ENCODE measurements at places on chromosomes 6 and 20.
A peak's percentile ranks its signal among the peaks of the same experiment; 100 is the strongest.

DNA sequence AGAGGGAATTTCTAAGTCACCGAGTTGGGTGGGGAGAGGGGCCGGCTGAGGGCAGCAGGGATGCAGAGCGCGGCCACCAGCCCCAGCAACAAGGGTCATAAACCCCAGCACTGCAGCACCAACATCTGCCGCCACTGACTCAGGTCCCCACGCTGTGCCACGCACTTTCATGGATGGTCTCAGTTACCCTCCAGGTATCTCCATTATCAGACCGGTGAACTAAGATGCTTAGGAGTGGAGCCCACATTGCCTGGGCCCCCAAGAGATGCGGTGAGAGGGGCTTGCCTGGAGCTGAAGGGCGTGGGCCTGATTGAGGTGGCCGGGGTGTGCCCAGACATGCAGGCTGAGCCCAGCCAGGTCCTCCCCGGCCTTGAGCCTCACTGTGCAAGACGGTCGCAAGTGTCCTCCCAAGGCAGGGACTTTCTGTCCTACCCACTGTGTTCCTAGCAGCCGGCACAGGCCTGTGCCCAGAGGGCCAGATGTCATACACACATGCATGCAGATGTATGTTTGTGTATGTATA is 19.3 kb downstream of the RBM38 start:
- no peak for DNase-seq

- peak; percentile 29 for DNase-seq
Measured at GRCh38 chr20:50381771-50382593, 128.2 kb upstream of the PTPN1 start.

DNA sequence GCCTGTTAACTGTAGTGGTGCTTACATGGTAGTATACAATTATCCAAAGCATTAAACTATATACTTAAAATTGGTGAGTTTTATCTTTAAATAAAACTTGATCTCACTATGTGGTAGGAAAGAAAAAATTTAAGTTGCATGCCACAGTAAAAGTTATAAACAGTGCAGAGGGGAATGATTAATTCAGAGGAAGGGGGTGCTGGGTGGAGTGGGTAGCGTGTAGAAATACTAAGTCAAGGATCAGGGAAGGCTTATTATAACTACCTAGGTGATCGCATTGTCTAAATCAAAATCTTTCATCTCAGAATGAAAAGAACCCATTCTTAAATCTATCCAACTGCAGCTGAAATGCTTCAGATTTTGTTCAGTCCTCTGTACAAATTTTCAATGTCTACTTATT is 428.3 kb downstream of the ADGRB3 start:
- DNase-seq = no peak

- DNase-seq = no peak
Measured at GRCh38 chr6:136446579-136447187, 103.5 kb downstream of the MAP7 start.

DNA sequence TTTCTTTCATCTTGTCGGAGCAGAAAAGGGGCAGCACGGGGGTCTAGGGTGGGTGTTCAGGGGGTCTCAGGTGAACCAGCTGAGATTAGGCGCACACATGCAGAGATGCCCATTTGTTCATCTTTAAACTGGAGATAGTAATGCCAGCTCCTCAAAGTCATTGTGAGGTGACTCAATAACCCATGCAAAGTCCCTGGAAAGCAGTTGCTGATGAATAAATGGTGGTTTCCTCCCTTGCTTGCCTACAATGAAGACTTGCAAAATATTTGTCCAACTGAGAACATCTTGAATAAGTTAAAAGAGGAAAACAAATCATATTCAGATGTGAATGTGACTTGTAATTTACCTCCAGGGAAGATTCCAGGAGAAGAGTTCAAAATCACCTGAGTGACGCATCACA is 206.9 kb downstream of the LY86 start:
- peak; percentile 57 for DNase-seq

DNA sequence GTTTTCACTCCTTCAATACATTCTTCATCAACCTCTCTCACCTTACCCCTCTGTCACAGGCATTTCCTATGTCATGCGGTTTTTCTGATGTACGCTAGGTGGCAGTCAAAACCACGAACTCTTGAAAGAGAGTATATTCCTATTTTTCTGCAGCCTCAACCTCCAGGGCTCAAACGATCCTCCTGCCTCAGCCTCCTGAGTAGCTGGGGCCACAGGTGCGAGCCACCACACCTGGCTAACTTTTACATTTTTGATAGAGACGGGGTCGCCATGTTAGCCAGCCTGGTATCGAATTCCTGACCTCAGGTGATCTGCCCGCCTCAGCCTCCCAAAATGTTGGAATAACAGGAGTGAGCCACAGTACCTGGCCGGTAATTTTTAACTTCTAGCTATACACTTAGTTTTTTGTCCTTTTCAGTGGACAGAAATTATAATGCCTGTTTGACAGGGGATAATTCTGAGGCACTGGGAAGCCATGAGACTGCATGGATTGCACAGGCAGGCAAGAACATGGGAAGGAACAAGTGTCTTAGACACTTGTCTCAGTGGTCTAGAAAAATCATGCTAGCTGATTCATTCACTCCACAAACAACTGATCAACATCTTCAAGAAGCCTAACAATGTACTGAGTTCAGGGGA is 22.5 kb upstream of the HFE start:
- peak; percentile 74 for DNase-seq

DNA sequence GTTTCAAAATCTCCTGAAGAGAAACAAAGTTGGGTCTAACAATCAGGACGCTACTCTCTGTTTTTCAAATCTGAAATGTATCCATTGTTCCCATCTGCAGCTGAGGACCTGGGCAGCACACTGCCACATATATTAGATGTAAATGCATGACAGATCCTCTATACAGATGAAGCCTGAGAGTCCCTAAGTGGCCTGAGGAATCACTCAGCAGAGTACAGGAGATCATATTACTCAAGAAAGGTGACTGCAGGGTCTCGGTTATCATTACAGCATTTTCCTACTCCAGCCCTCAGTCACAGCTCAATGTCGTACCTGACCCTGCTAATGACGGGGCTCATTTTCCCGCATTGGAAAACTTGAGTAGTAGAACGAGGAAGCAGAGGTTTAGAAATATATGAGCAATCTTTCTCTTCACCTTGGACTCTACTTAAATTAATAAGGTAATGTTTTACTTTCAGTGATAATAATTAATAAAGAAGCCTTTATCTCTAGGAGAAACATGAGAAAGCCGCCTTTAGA is 256.2 kb upstream of the IRAK1BP1 start:
- no peak for DNase-seq

DNA sequence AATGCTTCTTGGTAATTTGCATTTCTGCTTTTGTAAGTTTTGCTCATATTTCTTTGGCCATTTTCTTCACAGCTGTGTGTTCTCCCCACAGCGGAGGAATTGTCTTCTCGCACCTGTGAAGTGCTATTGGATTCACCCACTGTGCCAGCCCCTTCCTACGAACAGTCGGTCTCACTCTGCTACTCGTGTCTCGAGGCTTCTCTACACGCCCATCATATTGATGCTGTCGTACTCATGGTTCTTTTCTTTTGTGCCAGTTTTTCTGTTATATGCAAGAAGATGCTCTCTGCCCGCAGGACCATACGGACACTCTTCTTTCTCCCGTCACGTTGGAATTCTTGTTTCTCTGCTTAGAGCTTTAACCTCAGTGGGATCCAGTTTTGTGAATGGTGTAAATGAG is 200.3 kb downstream of the DLL1 start:
- no peak for DNase-seq

GRCh38 chr20:8849990-8850389 is 218.9 kb upstream of the PLCB4 start:
- no peak for DNase-seq

DNA sequence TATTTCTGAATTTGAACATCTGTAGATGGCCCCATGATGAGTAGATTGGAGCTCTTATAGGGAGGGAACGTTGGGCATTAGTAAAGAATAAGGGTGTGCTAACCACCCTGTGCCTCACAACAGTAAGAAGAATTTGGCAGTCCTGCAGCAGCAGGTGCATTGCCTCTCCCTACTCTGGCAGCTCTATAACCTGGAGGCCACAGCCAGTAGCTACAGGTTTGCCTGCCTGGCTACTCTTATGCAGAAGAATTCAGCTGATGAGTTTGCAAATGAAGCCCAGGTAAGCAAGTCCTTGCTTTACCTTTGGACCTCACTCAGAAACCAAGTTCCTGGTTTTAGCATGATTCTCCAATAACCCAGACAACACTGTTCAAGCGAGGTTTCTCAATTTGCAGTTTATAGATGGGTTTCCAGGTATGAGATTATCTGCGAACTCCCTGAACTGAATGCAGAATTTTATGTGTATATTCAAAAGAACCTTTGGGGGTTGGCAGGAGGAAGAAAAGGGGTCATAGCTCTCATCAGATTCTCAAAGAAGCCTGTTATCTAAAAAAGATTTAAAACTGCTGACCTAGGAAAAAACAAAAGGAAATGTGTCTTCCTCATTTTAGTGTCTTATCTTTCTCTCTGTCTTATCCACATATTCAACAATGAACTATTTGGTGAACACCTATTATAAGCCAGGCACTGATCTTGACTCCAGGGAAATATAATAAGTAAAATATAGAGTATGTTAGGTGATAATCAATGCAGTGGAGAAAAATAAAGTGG is 18.9 kb downstream of the TREML1 start:
- DNase-seq = no peak

- no peak for DNase-seq
Measured at GRCh38 chr6:149059557-149059956, 258.0 kb upstream of the TAB2 start.

- no peak for DNase-seq
Measured at GRCh38 chr6:101879782-101880181, 486.3 kb downstream of the GRIK2 start.

DNA sequence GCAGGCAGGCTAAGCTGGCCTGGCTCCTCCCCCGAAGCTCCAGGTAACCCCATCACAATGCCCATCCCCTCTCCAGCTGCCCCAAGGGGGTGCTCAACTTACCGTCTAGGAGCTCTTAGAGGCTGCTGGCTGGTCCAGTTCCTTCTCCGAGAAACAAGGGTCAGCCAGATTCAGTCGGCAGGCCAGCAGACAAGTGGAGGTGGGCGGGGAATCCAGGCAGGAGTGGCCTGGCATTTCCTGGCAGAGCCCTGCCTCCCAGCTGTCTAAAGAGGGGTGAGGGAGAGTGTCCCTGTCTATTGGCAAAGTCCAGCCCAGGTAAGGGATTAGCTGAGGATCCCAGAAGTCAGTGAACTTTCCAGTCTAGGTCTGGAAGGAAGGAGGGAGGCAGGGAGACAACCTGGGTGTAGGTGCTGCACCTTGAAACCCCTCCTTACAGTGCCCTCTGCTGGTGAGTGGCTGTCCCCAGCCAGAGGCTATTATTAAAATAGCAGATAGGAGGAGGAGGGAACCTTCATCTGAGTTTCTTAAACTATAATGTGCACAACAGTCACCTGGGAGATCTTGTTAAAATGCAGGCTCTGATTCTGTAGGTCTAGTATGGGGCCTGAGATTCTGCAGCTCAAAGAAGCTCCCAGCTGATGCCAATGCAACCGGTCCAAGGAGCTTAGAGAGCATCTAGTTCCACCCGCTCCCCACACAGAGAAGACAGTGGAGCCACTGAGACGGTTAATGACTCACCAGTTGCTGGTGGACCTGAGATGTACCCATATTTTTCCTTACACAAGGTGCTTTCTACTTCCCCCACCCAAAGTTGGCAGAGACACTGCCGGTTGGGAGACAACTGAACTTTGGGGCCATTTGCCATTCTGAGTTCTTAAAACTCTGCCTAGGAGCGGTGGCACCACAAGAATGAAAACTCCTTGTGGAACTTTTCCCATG is at the start of gene UNC5CL:
Gene UNC5CL, minus strand, starts transcription at position 162 of the 939 bp plus-strand sequence. CDS start 4,147 bp downstream, outside the sequence.
- peak; percentile 42 for DNase-seq

GRCh38 chr6:130018292-130018743 is at the start of gene L3MBTL3:
Gene L3MBTL3, plus strand, starts transcription at chr6:130018581. Its CDS starts 24,119 bp downstream, at chr6:130042700.
- peak; percentile 84 for DNase-seq

DNA sequence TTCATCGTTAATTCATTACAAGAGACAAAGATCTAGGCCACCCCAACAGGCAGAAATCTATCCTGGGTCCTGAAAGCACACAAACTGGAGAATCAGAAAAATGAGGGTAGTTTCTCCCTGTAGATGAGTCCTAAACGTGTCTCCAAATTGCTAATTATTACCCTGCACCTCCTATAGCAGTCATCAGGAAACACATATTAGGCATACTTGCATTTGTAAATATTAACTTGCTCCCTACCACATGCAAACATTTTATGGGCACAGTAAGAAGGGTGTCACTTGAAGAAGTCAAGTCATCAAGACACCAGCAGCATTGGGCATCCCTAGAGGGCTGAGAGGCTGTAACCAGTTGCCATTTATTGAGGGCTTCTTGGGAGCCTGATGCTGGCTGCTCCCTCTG is 17.9 kb upstream of the SIRPB1 start:
- DNase-seq = no peak

DNA sequence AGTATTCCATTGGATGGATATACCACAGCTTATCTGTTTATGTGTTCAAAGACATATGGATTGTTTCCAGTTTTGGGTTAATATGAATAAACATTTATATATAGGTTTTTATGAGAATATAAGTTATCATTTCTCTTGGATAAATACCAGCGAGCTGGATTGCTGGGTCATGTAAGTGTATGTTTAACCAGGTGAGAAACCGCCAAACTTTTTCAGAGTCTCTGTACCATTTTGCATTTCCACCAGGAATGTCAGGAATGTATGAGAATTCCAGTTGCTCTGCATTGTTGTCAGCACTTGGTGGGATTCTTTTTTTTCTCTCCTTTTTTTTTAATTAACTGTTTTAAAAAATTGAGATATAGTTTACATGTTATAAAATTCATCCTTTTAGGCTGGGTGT is 52.1 kb downstream of the PHF20 start:
- no peak for DNase-seq

DNA sequence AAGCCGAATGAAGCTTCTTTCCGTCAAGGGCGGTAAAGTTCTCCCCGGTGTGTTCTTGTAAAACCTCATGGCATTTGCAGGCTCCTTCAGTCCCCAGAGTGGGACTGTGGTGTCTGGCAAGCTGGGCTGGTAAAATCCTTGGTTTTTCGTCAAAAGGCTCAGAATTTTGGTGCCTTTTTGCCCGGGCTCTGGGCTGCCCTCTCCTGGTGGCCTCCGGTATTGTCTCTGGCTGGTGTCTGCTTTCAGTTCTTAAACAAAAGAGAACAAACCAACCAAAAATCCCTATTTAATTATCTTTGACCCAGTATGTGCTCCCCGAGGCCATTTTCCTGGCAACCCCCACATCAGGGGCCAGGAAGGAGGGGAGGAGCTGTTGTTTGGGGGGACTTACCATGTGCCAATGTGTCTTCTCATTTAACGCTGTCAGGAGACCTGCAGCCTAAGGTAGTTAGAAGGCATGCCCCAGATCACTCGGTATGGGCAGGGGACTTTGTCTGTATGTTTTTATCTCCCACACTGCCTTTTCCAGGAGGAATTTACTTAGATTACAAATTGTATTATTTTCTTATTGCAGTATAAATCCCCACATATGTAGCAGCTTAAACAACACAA is 11.1 kb downstream of the CDH4 start:
- DNase-seq = peak; percentile 29

DNA sequence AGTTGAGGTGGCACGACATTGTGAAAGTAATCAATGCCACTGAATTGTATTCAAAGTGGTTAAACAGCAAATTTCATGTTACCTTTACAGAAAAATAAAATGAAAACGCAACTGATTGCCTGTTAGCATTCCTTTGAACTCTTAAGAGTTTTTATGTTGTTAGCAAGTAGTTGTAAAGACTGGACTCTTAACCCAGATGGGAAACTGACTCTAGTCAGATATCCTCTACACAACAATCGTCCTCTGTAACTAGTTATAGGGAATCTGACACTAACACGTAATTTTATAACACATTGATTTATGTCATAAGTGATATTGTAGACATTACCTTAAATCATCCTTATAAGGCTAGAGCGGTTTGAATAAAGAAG is 3.0 kb upstream of the FBXO9 start:
- no peak for DNase-seq

Data from NB4 (cell line).